ENCODE measurements at places on chromosomes 6 and 20.

GRCh38 chr20:31676609-31676989 is 38.9 kb downstream of the COX4I2 start:
- DNase-seq = no peak

GRCh38 chr6:143969077-143969476 is 39.0 kb downstream of the PLAGL1 start:
- no peak for DNase-seq

DNA sequence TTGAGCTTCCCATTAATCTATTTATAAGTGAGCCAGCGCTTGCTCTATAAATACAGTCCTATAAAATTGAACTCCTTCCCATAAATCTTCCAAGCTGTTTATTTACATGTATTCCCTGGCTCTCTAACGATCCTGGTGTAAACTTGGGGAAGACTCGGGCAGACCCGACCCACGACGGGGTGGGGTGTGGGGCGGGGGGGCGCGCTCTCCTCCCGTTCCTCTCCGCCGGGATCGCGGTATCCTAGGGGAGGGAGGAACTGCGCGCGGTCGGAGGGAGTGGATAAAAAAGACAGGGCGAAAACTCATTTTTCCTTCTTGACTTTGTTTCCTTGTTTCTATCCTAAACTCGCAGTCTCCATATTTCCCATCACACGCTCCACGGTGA is 31.1 kb downstream of the TFAP2B start:
- peak; percentile 23 for DNase-seq

- DNase-seq = no peak
Observed at GRCh38 chr6:7145885-7146828, 38.4 kb downstream of the RREB1 start.

DNA sequence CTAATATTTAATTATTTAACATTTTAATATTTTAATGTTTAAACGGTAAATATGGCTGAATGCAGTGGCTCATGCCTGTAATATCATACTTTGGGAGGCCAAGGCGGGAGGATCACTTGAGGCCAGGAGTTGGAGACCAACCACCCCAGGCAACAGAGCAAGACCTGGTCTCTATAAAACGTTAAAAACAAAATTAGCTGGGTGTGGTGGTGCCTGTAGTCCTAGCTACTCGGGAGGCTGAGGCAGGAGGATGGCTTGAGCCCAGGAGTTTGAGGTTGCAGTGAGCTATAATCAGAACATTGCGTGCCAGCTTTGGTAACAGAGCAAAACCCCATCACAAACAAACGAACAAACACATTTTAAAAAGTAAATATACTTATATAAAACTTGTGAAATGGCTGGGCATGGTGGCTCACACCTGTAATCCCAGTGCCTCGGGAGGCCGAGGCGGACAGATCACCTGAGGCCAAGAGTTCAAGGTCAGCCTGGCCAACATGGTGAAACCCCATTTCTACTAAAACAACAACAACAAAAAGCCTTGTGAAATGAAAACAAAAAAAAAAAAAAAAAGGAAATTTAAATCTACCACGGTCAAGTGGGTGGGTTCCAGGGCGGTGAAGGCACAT is 8.2 kb downstream of the SRXN1 start:
- DNase-seq = no peak

- no peak for DNase-seq
Observed at GRCh38 chr20:58741384-58741783, 48.8 kb downstream of the NPEPL1 start.

DNA sequence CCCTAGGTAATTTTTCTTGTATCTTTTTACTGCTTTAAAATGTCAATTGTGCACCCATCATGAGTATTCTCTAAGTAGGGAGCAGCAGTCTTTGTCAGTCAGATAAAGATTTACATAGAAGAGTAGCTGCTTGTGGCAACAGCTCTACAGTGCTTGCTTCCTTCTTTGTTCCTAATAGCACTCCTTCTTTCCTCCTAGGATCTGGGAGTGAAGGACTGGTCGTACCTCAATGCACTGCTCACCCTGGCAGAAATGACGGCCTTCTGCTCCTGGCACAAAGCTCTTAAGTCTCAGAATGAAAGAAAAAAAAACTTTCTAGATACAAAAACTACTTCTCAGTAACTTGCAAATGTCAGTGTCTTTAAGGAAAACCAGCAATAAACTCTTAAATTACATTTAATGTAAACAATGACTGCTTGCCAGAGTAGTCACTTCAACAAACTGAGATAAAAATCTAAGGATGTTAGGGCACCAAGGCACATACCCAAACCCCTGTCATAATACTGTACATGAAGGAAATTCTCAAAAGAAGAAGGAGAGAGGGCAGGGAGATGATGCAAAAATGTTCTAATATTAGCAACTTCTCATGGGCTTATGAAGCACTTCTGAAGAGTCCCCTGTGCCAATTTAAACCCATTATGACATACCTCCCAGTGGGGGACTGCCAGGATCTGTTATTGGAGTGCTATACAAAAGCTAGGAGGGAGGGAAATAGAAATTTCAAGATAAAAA is 34.0 kb downstream of the NCOA6 start:
- DNase-seq = peak; percentile 10

- DNase-seq = peak; percentile 83
Observed at GRCh38 chr20:37630166-37630565, 63.7 kb upstream of the CTNNBL1 start.

- DNase-seq = no peak
Observed at GRCh38 chr6:1406306-1407072, 17.1 kb downstream of the FOXF2 start.

- no peak for DNase-seq
Observed at GRCh38 chr6:10460096-10460495, 45.2 kb upstream of the TFAP2A start.

DNA sequence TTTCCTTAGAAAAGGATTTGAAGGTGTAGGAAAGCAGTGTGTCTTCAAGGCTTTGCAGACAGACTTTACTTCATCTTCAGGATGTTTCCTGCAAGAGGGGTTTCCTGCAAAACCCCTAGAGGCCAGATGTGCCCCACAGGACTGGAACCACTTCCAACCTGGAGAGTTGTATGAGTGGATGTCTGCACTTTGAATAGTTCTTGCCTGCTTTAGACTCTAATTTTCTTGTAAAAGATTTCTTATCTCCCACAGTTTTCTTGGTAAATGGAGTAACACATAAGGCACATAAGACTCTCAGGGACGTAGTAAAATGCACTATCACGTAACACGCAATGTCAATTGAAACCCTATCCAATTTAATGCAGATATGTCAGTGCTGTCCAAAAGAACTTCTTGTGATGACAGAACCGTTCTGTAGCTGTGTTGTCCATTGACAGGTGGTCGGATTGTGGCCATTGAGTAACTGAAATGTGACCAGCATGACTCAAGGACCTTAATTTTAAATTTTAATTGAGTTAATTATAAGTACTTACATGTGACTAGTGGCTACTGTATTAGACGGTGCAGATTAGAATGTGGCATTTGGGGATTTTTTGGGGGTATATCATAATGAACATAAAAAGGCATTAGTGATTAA is 118.7 kb downstream of the JARID2 start:
- no peak for DNase-seq

DNA sequence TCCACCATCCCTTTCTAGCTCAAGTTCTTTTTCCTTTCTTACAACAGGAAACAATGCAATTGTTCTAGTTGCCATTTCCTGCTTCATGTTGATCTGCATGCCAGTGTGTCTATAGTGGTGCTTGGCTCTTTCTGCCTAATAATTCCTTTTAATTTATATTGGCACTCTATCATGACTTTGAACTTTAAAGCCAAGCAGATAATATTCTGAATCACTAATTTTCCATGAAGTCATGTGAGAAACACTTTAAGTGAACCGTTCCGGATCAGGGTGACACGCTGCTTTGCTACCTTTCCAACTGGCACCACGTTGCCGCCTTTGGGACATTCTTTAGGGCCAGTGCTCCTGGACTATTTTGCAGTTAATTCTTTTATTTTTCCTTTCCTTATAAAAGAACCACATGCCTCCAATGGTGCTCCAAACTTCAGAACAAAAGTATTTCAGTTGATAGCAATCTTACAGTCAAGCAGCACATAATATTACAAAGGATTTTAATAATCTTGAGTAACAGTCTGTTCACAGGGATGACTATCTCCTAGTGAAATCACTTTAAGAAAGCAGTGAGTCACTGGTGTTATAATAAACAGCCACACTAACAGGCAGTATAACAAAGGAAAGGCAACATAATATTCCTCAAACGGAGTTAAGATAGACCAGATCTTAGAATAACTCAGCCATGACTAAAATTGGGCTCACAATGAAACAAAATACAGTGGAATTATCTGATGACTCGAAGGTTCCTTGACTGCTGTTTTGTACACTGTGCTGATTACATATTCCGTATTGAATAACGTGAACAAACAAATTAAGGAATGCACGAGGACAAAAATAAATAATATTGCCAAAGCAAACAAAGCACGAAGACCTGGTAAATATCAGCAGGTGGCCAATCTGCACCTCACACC is 19.0 kb upstream of the BLOC1S5 start:
- DNase-seq = peak; percentile 23

- no peak for DNase-seq
Observed at GRCh38 chr6:22886650-22887581, 317.6 kb downstream of the HDGFL1 start.

- no peak for DNase-seq
Observed at GRCh38 chr20:45701873-45702272, at the start of gene WFDC13. TSS of gene WFDC13 (plus strand) at chr20:45702038. CDS start at chr20:45702124, 86 bp downstream.

GRCh38 chr6:129280749-129281148 is 397.8 kb downstream of the LAMA2 start:
- DNase-seq = no peak

GRCh38 chr6:125444006-125444923 is 142.5 kb upstream of the HDDC2 start:
- no peak for DNase-seq

- DNase-seq = no peak
Observed at GRCh38 chr6:170074435-170074834, 216.4 kb downstream of the DLL1 start.

- no peak for DNase-seq
Observed at GRCh38 chr6:134347885-134348805, 30.2 kb upstream of the SGK1 start.

GRCh38 chr20:48957053-48957481 is 35.6 kb downstream of the ARFGEF2 start:
- no peak for DNase-seq

DNA sequence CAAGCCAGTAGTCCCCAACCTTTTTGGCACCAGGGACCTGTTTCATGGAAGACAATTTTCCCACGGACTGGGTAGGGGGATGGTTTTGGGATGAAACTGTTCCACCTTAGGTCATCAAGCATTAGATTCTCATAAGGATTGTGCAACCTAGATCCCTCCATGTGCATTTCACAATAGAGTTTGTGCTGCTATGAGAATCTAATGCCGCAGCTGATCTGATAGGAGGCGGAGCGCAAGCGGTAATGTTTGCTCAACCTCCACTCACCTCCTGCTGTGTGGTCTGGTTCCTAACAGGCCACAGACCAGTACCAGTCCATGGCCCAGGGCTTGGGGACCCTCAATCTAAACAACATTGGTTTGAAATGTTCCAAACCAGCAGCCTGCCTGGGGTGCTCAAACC is 137.0 kb upstream of the STXBP5 start:
- DNase-seq = no peak

DNA sequence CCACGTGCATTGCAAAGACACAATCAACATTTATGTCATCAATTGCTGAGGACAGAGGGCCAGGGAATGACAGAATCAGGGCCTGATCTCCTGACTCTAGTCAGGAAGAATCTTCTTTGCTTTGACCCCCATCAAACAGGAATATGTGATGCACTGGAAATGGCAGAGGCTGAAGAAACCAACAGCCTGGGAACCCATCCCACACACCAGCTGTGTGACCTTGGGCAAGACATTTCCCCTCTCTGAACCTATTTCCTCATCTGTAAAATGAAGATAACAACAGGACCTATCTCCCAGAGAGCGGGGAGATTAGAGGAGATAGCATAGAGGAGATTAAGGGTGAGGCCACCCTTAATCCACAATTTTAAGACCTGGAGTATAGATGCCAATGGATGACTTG is 1.5 kb downstream of the HNF4A start:
- DNase-seq = no peak

Data from NCI-H1105 treated with DMSO at 0.1 percent for 48 hours (cell line).